ENCODE measurements at places on chromosomes 7 and 10.

DNA sequence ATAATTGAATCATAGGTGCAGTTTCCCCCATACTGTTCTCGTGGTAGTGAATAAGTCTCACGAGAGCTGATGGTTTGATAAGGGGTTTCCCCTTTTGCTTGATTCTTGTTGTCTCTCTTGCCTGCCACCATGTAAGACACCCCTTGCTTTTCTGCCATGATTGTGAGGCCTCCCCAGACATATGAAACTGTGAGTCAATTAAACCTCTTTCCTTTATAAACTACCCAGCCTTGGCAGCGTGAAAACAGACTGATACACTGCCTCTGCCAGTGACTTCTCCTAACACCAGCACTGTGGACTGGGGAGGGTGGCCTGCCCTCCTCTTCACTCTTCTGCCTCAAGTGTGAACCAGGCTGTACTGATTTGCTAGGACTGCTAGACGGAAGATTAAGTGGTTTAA lies 108.6 kb downstream of the RAB11FIP2 start:
- DNase-seq: no peak

DNA sequence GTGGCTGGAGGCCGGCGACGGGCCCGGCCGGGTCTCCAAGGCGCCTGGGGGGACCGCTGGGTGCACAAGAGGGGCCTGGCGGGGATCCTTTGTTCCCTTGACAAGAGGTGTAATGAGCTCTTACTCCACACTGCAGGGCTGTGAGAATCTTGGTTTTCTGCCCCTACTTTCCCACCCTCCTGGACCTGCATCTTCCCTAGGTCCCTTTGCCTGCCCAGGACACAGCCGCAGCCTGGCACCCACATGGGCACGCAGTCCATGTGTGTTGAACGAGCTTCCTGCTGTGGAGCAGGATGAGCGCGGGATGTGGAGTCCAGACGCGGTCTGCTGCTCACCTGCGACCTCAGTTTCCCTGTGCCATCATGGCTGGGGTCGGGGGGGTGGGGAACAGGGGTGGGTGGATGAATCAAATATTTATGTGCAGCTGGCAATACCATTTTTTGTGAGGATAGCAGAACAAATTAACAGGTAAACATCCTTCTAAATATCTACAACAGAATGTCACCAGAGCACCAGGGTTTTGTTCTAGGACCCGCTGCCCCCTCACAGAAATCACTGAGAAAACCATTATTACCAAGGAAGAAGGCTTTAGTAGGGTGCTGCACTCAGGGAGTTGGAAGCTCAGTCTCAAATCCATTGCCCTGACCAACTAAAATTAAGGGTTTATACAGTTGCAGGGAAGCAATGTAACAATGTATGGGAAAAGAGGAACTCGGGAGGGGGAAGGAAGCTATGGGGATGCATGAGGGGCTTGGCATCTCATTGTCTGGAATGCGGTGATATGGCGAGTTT lies 474 bp upstream of the NSMCE4A start:
- no peak for DNase-seq

DNA sequence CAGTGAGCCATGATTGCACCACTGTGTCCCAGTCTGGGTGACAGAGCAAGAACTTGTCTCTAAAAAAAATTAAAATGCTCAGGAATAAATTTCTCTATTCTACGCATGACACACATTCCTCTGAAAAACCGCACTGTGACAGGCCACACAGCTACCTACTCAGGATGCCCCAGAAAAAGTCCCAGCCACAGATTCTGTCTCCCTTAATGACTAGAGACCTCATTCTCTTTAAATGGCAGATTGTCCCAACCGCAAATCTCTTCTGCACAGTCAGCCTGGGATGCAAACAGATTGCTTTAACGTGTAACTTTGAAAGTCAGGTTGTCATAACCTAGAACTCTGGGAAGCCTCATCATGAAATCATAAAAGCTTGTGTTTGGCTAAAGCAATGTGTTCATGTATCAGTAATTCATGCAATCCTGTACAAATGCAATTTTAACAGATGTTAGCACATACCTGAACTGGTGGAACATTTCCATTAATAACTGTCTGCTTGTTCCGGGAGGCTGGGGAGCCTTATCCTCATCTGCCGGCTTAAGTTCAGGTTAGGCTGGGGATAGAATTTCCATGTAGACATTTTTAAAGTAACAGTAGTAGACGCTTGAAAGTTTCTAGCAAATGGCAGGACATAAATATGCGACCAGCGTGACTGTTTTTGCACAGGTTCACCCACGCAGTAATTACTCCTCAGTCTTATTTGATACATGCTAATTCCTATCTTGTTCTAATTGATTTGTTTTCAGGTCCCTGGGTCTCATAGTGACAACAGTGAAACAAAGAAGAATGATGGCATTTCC lies 26.2 kb upstream of the MSRB2 start:
- DNase-seq: no peak

DNA sequence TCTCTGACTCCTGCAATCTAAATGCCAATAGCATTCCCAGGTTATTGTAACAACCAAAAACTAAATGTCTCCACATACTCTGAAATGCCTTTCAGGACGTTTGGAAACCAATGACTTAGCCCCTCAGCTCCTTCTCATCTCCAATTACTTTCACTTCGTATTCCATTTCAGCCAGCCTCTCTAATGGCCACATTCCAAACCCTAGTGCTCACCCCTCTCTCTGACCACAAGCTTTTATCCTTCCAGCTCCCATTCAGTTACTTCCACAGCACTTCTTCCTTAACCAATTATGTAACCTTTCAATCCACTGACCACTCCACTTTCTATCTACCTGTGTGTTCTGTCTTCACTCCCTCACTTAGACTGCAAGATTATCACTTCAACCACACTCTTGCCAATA lies 4.3 kb downstream of the NOC3L start:
- DNase-seq: no peak

DNA sequence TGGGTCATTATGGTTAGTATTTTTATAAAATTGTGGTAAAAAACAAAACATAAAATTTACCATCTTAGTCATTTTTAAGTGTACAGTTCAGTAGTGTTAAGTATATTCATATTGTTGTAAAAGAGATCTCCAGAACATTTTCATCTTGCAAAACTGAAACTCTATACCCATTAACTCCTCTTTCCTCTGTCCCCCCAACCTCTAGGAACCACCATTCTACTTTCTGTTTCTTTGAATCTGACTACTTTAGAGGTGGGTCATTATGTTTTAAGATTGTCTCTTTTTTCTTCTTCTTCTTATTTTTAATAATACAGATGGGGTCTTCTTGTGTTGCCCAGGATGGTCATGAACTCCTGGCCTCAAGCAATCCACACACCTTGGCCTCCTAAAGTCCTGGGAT lies 84.1 kb downstream of the DOCK4 start:
- DNase-seq: no peak

DNA sequence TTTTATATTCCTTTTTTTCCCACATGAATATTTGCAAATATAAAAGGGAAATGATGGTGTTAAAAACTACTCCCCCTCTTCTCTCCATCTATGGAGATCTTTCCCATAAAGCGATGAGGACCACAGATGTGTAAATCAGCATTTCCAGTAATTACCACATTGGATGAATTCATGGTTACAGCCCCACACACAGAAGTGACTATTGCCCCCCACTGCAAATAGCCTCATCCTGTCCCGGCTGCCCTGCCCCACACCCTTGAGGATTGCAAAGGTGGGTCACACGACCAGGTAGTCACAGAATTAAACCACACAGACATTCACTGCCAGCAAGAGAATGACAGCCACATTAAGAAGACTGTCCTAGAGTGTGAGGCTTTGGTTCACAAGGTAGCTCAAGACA lies 145.1 kb downstream of the DOCK4 start:
- DNase-seq: no peak

DNA sequence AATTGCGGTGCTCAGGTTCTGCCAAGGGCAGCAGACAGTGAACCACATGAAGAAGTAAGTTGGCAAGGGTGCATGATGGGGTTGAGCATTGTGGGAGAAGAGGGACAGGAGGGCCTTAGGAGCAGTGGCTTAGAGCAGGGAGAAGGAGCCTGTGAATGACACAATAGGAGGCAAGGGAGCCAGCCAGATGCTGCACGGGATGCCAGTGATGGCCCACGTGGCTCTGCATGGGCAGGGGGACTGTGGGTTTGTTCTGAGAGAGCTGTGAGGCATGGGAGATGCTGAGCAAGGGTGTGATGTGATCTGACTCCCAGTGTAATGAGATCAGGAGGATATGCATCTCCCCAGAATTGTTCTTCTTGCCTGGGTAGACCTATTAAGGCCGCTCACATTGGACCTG lies 60.9 kb downstream of the C10orf90 start:
- no peak for DNase-seq

DNA sequence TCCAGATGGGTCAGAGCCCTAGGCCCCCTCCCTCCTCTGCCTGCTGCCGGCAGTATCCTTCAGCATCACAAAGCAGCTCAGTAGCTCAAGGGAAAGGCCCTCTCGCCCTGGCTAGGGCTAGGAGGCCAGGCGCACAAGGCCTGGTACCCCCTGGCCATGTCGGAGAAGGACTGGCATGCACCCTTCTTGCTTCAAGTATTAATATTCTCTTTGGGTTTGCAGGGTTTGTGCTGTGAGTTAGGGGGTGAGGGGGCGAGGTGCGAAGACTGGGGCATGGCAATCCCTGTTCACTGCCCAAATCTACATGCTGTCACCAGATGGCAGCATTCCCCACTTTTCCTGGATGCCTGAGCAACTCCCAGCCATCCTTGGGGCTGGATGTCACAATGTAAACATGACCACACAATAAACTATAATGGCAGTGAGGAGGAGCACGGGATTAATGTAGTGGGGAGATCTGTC lies 105.2 kb downstream of the NEURL1 start:
- no peak for DNase-seq

DNA sequence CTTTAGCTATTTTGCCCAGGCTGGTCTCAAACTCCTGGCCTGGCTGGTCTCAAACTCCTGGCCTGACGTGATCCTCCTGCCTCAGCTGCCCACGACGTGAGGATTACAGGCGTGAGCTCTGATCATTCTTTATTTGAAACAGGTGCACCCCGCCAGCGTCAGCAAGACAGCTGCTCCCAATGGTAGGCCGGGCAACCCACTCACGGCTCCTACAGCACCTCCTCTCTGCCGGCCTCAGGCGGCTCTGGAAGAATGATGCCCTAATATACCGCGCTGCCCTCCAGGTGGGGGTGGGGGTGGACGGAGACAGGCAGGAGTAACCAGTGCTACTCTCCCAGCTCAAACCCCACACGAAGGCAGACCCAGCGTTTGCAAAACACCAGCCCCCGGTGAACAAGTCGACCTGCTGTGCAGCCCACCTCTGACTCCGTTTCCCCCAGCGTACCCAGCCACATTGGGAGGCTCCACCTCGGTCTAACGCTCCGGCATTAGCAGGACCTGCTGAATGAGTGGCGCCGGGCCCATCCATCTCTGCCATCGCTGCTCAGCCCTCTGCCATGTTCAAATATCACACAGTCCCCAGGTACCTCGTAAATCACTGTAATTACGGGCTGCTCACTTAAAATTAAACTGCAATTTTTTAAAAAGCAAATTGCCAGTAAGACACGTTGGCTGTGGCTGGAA lies 148.6 kb downstream of the ELFN1 start:
- no peak for DNase-seq

GRCh38 chr10:14801723-14802122 lies 27.0 kb upstream of the FAM107B start:
- no peak for DNase-seq

DNA sequence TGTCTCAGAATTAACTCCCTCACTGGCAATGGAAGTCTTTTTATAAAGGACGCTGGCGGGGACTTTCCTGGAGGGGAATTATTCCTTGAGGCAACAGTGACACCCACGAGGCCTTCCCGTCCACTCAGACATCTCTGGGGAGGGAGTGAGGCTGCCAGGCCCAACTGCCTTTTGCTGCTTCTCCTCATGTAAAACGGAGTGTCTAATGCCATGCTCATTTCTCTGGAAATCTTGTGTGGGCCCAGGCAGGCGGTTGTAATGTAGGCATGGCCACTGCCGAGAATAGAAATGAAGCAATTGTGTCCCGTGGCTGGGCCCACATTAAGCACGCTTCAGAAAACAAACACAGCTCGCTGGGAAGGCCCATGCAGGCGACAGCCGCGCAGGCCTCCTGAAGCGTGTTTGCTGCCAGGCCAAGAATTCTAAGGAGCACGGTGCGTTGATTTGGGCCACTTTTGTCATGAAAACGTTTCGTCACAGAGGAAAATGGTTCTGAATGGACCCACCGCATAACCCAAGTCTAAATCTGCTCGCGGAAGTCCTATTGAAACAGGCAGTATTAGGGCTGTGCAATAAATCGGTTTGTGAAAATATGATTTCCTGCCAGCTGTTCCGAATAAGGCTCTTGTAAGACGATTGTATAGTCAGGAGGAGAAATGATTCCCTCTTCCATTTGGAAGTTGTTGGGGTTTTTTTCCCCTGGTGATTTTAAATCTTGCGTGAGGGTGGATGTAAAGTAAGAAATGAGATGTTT lies 104.2 kb upstream of the CHST15 start:
- no peak for DNase-seq

DNA sequence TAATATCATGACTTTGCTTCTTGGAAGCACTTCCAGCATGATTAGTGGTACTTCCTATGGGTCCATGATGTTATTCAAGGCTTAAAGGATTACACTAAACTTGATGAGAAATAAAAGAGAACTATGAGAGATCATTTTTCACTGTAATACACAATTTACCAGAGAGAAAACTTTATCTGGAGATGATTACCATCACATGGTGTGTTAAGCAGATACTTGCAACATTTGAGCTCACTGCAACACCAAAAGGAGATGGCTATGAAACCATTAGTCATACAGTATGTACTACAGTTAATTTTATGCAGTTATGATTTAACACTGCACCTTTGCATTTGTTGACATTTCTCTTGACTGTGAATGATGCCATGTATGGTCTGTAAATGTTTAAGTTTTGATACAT lies 311.3 kb upstream of the AOAH start:
- no peak for DNase-seq

GRCh38 chr10:101222683-101223273 lies 6.5 kb downstream of the LBX1 start:
- DNase-seq: no peak

DNA sequence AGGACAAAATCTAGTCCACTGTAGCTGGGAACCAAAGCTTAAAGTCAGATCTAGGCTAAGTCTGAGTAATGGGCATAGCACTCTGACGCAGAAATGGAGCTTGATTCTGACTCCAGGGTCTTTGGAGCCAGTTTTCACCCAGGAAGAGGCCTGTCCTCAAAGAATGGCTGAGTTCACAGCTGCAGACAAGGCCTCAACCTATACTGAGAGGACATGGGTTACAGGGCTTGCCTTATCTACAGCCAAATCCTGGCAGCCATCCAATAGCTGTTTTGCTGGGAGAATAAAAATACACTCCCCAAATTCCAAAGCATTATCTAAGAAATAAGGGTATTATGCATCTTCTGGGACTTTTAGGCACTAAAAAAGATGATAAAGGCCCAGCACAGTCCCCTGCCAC lies 154.8 kb downstream of the RAPGEF5 start:
- DNase-seq: no peak

DNA sequence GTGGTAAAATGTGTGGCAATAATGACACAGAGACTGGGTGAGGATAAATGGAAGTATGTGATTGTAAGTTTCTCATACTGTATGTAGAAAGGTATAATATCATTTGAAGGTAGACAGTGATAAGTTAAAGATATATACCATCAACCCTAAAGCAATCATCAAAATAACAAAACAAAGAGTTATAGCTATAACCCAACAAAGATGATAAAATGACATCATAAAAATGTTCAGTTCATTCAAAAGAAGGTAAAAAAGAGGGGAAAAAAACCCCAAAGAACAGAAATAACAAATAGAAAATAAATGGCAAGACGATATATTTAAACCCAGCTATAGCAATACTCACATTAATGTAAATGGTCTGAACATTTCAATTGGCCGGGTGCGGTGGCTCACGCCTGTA lies 17.4 kb upstream of the TCF7L2 start:
- DNase-seq: no peak

- no peak for DNase-seq
Observed at GRCh38 chr7:18003286-18003994, 24.2 kb downstream of the PRPS1L1 start.
